H1 (cell line): ENCODE measurements at places on chromosomes 11 and 22.

- no peak for DNase-seq
These were observed 1.0 kb downstream of the FJX1 start for GRCh38 chr11:35619116-35619854.

DNA sequence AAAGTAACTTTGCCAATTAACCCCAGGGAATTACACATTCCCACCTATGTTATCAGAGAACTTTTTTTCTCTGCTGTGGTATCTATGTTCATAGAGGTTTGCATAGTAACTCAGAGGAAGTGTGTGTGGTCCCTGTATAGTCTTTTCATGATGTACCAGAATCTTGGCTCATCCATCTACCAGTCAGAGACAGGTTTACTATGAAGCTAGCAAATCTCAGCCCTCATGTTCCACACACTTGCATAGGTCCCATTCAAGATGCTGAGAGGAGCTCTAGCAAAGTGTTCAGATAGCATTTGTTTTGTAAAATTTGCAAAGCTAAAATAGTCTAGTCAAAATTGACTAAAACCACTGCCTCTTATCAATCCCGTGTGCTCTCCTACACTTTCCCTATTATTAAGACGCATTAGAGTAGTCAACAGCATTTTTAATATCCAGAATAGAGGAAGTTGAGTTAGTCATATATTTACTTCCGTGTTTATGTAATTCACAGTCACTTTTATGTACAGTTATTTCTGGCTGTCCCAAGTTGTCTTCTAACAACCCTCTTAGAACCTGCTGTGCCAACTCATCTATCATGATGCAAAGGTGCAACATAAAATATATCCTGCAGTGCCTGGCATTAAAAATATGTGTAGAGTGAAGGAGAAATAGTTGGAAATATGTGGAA is 184.2 kb downstream of the FAM76B start:
- no peak for DNase-seq

DNA sequence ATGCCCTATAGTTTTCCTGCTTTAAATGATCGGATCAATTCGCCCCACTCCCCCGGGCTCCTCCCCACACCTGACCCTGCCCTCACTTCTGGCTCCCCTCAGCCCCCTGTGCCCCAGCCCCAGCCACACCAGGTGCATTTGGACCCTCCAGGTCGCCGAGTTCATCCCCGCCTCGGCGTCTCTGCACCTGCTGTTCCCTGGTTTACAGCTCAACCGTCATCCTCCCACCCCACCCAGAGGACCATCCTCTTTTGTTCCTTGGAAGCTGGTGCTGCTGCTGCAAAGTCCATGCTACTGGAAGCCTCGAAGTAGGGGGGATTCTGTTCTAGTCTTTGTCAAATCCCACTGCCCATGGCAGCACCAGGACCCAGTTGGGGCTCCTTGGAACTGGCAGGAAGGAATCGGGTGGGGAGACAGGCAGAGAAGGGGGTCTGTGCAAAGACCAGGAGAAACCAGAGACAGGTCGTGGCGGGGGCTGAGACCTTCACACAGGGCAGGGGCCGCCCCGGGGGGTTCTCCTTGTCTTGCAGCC is 4.5 kb upstream of the MUC5B start:
- DNase-seq: peak; percentile 30

- DNase-seq: no peak
These were observed 78.4 kb upstream of the DBX1 start for GRCh38 chr11:20238712-20239111.

- peak; percentile 53 for DNase-seq
These were observed 116.7 kb upstream of the NTM start for GRCh38 chr11:131253656-131254151.
